ENCODE measurements at places on chromosomes 16 and 17.

DNA sequence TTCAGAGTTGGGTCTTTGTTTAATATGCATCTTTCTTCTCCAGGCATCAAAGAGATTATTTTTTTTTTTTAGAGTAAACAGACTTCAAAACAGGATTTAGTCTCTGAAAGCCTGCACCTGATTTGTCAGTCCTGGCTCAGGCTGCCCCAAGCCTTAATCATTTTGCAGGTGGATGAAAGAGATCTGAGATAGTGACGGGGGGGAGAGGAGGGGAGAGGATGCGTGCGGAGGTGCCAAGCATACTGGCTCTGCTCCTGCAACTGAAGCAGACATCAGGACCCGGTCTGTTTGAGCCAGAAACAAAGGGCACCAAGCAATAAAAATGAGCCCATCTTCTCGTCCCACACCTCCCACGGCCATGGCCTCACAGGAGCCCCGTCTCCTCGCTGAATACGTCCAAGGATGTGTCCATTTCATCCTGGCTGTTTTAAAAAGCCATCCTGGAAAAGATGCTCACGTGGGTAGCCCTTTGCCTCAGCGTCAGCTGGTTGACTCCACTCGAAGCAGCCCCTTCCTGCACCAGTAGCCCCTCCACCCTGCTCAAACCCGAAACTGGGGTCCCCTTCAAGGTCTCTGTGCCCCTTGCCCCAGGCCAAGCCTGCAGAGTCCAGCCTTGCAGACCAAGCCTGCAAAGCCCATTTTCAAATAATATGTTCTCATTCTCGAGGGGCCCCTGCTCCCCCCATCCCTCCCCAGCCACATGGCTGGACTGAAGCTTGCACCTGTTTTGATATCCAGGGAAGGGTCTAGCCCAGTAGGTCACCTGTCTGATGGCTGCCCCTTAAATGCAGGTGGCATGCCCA is 84.8 kb upstream of the TNRC6C start:
- DNase-seq = no peak

DNA sequence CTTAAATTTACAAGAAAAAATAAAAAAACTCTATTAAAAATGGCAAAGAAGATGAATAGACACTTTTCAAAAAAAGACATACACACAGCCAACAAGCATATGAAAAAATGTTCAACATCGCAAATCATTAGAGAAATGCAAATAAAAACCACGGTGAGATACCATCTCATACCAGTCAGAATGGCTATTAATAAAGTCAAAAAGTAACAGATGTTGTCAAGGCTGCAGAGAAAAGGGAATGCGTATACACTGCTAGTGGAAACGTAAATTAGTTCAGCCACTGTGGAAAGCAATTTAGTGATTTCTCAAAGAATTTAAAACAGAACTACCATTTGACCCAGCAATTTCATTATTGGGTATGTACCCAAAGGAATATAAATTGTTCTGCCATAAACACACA is 31.4 kb downstream of the CAPNS2 start:
- DNase-seq = no peak

DNA sequence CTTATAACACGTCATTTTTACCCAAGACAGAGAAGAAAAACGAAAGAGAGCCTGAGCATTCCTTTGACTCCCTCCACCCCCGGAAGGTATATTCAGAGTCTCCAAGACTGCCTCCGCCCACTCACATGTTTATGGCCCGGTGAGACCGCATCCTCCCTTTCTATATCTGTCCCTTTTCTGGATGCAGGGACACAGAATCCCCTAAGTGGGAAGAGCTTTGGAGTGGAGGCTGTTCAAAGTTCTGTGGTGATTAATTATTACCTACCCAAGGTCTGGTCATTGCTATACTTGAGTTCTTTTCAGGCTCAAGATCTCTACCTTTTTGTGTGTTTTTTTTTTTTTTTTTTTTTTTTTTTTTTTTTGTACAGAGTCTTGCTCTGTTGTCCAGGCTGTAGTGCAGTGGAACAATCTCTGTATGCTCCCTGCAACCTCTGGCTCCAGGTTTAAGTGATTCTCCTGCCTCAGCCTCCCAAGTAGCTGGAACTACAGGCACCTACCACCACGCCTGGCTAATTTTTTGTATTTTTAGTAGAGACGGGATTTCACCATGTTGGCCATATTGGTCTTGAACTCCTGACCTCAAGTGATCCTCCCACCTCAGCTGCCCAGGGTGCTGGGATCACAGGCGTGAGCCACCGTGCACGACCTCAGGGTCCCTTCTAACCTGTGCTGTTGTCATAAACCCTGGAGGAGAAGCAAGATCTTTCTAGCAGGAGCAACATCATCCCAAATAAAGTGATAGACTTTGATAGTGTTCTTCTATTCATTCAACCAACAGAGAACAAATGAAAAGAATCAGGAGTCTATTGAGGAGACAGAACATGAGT is 407.1 kb downstream of the WWOX start:
- DNase-seq = no peak

DNA sequence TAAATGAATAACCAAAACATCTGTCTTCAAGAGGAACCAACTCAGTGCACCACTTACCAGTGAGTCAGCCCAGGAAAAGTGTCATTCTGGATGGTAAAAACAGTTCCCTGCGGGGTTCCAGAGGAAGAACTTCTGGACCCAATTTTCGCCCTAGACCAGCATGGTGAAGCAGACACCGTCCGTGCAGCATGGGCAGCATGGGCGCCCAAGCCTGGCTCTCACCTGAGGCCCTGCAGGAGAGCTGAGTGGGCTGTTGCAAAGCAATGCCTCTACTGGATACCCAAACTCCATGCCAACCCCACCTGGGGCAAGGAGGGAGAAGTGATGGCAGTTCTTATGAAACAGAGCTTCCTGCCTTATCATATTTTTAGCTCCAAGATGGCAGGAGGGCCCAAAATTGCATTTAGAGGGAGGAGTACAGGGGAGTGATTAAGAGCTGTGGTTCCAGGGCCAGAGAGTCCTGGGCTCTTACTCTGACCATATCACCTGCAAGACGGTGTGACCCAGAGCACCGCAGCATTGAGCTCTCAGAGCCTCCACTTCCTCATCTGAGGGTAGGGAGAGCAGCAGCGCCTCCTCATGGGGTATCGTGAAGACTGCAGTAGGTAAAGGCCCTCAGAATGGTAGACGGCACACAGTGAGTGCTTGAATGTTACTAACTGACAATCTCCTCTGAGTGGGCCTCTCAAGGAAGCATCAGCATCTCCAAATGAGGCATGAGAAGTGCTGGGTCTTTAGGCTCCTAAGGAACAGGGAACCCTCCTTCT is 16.6 kb upstream of the INPP5K start:
- DNase-seq = no peak

DNA sequence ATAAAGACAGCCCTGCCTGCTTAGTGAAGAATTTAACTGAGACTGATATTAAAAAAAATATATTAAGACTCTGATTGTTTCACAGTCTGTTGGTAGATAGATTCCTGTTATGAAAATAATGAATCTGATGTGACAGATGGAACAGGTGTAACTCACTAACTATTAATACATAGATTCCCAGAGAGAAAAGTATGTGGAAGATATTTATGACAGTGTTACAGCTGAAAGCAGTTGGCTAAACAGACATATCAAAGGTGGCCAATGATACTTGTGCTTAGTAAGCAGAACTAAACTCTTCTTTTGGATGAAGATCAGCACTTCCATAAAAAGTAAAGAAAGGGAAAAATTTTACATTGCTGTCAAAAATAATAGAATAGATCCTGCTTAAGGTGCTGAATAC is 598.2 kb upstream of the CA10 start:
- no peak for DNase-seq

GRCh38 chr17:74558882-74559519 is 8.3 kb downstream of the CD300H start:
- peak; percentile 81 for DNase-seq

GRCh38 chr17:80397034-80397387 is 18.0 kb upstream of the ENDOV start:
- DNase-seq = no peak

GRCh38 chr17:67449065-67449464 is 72.0 kb downstream of the PITPNC1 start:
- no peak for DNase-seq

DNA sequence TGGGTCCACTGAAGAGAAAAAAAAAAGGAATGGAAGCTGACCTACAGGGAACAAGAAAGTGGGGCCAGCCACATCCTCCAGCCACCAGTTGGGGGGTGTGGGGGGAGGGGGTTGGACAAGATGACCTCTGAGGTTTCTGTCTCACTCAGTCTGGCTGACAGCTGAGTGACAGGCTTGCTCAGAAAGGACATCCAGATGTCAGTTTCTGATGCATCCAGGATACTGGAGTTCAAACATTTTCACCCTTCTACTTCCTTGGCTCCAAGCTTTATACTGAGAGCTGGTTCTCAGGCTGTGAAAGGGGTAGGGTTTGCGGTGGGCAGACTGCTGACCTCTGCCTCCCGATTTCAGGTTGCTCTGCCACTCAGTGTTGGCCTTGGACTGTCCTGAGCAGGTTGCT is 2178.3 kb downstream of the TP53TG3F start:
- no peak for DNase-seq

DNA sequence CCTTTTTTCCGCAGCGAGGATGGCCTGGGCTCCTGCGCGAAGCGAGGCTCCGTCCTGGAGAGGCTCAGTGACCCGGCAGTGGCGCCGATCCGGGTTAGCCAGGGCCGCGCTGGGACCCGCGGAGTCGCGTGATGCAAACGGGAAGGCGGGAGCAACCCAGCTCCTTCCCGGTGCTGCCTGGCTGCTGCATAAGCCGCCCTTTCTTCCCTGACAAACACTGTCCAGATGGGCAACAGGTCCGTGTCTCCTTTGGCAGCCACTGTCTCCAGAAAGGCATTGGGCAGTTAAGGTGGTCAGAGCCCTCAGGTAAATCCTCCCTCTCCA is 21.8 kb upstream of the ZNHIT3 start:
- no peak for DNase-seq

GRCh38 chr16:87715658-87716057 is 50.1 kb downstream of the KLHDC4 start:
- DNase-seq = no peak

- no peak for DNase-seq
Observed at GRCh38 chr17:2482218-2482617, 29.5 kb downstream of the METTL16 start.

DNA sequence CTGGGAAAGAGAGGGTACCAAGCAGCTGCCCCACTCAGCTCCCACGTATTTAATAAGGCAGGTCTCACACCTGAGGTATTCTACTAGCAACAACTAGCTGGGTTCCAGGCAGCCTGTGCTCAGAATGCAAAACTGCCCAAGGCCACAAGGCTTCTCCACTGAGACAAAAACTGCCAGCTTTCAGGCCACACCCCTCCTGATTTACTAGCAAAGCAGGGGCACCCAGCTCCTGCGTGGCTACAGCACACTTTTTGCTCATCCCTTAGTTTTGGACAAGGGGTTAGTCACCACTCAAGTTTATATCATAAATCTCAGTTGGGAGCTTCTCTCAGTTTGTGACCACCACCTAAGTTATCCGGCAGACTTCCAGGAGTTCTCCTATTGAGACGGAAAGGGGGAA is 494.6 kb downstream of the CDH11 start:
- DNase-seq = no peak

DNA sequence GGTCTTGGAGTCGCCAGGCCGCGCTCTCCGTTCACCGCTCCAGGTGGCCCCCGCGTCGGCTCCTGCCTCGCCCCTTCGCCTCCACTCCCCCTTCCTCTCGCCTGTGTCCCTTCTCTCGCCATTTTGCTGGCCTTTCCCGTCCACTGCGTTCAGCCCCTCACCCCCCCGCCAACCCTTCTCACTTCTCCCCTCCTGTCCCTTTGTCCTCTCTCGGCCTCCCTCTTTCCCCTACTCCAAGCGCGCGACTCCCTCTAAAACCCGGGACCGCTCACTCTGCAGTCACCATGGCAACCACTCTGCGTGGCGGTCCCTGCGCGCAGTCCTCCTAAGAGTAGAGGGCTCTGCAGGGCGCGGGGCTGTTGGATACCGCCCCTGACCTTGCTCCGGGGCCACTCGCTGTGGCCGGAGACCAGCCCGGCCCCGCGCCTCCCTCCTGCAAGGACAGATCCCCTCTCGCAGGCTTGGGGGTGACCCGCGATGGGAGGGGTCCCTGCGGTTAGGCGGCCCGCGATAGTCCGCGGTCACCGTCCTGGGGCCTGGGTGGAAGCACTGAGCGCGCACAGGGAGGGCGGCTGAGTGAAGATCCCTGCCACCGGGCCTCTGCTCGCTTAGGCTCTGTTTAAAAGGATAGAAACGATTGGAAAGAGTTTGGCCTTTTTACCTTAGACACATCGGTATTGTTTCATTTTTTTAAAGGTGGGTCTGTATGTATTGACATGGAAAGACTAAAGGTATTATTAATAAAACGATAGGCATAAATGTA is 454 bp downstream of the CCDC40 start:
- DNase-seq = peak; percentile 38

DNA sequence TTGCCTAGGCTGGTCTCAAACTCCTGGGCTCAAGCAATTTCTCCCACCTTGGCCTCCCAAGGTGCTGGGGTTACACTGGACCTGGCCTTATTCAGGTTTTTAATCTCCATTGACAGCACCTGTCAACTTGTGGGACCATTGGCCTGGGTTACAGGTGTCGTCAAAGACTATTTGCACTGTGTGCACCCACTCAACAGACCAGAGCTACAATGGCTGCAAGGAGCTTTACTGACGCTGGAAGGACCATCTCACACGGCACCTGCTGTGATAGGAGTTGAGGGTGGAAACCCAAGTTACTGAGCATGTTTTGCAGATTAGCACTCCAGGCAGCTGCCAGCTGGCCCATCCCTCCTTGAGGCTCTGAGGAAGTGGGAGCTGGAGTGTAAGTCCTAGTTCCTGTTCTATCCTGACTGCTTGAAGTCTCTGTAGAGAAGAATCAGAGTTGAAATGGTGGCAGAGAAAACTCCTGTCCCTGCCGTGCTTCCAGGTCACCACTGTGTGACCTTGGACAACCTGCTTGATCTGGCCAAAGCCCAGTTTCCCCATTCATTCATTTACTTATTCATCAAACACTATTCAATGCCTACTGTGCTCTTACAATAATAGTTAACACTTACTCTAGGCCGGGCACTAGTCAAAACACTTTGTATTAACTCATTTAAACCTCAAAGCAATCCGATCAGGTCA is 42.4 kb upstream of the LONP2 start:
- no peak for DNase-seq

DNA sequence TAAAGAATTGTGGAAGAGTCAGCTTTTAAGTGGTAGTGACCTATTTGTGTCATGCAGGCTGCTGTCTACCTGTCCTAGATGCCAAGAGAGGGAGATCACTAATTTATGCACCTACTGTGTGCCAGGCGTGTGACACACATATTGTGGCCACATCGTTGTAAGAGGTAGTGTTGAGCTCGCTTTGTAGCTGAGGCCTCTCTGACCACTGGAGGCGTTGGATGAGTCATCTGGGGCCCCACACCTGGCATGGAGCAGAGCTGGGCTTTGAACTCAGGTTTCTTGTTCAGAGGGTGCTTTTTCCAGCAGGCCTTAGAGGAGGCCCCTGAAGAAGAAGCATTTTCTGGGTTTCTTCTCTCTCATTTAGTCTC is 52.3 kb upstream of the LGALS9 start:
- DNase-seq = no peak

GRCh38 chr17:61414141-61414935 is 14.7 kb downstream of the TBX2 start:
- DNase-seq = no peak
